ENCODE measurements at places on chromosomes 16 and 17. TPM values are rescaled to one million over a fixed set of nuclear protein-coding genes. Genes with fewer than 3 reads are reported as not detected.

- no peak for DNase-seq
Measured at GRCh38 chr16:11170696-11171447, 85.1 kb downstream of the SOCS1 start.

- DNase-seq: no peak
Measured at GRCh38 chr17:19332371-19333131, 30.0 kb downstream of the B9D1 start.

The HOXB4 gene
- total RNA-seq: 3.6 TPM

The CASKIN1 gene
- 0.19 TPM for total RNA-seq

The SOST gene
- not detected for total RNA-seq

DNA sequence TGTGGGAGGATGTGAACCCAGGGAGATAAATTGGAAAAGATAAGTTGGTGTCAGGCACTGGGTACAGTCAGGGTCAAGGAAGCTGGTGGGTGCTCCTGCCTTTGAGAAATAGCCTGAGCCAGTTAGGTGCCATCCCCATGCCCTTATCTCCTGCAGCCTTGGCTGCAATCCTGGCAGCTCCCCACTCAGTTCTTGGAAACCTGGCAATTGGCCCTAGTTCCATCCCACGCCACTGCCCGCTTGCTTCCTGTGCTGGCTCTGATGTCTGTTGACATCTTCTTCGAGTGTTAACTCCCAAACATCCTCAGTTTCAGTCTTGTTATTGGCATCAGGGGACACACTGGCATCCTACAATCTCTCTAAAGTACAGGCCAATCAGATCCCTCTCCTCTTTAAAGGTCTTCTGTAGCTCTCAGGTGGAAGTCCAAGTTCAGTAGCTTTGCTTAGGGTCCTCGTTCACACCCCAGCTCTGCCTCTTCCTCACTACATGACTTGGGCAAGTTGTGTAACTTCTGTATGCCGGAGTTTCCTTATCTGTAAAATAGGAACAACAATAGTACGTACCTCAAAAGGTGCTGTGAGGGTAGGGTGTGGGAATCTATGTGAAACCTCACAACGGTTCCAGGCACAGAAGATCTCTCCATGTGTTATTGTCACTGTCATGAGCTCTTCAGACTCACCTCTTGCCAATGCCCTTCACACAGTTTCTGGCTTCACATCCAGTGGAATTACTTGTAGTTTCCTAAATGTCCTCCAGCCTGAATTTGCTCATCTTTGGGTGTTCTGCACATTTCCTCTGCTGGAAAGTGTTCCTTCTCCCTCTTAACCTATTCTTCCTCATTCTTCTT, 13.5 kb upstream of the PRKAR1A start:
- DNase-seq: no peak

DNA sequence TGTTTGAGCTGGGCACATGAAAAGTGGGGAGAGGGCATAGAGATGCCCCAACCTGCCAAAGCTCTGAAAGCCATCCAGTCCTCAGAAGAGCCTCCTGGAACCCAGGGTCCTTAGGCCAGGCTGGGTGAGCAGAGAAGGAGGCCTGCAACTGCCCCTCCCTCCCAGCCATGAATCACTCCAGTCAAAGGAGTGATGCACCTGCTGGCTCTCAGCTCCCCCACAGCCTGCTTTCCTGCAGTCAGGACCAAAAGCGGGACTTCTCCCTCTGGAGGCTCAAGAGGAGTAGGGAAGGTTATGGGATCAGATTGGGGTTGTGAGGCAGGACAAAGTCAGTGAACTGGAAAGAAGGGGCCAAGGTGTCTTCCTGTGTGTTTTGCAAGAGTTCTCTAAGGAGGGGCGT, 145.6 kb downstream of the TMEM132E start:
- no peak for DNase-seq

The CCDC154 gene
- total RNA-seq: 1.9 TPM

GRCh38 chr16:22318690-22319358, 21.6 kb downstream of the POLR3E start:
- peak; percentile 71 for DNase-seq

The DPEP3 gene
- total RNA-seq: 0.10 TPM
